ENCODE measurements at places on chromosomes 5 and 9.

DNA sequence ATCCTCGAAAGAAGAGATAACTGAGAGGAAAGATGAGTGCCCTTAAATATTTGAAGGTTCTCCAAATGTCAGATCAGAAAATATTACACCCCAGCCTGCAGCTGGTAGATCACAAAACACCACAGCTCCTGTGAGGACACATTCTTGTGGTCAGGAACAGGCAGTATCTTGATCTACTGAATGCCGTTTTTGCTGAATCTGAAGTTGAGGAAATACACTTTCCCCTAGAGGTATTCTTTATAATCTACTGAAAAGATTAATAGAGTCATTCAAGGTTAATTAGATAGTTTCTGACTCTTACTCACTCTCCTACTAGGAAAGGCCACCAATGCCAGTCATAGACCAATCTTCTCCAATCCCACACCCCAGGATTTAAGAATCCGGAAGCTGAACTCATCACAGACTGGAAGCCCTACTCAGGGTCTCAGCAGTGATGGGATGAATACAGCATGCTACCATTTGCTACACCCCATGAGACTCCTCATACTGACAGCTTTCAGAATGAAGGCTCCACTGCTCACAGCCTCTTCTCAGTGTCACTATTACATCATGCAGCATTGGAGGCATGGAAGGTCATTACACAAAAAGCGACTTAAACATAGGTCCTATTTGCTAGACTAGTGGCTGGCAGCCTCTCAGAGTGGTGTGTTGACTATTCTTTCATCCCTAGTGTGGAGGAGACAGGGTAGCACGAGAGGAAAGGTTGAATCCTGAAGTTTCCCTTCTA lies 143.9 kb upstream of the SLC1A3 start:
- DNase-seq: no peak

DNA sequence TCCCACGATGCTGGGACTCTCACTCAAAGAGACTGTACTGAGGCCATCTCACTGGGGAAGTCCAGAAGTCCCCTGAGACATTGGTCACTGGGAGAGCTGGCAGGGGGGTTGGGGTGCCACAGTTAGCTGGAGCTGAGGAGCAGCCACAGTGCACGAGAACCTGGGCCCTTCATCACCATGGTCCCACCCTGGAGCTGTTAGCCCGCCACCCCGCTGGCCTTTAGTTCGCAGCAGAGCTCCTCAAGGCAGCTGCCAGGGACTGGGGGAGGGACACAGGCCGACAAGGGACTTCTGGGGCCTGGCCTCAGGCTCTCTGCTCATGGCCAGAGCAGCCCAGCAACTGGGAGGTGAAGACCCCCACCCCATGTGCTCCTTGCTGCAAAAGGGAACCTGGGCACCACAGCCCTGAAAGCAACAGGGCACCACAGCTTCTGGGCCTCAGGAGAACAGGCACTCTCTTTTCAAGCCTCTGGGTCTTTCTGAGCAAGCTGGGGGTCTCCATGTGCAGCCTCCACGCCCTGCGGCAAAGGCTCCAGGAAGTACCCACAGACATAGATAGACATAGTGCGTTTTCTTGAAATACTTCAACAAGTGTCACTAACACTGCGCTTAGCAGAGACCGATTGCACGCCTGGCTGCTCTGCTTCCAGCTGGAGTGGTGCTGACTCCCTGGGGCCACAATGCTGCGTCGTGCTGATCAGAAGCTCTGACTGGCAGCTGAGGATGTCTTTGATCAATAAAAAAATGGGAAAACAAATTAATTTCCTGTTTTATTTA lies 46.0 kb downstream of the VAV2 start:
- no peak for DNase-seq

GRCh38 chr9:79812507-79813257 lies 240.9 kb downstream of the TLE4 start:
- no peak for DNase-seq

GRCh38 chr5:58259685-58260152 lies 200.2 kb downstream of the PLK2 start:
- no peak for DNase-seq

GRCh38 chr5:180161420-180162303 lies 47.3 kb downstream of the RASGEF1C start:
- no peak for DNase-seq

GRCh38 chr9:124242331-124243194 lies 15.2 kb upstream of the NEK6 start:
- no peak for DNase-seq

DNA sequence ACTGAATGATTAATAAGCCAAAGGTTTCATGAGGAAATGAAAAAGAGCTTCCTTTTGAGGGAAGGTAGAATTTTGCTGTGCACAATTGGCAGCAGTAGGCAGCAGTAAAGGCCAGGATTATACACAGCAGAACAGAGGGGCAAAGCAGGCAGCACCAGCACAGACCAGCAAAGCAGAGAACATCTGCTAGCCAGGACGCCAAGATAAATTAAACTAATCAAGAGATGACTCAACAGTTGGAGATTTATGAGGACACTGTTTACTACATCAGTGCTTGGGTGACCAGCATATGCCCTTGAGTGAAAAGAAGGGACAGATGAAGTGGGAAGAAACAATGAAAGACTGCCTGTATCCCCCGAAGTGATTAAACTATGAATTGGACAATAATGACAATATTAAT lies 871.4 kb upstream of the CDH10 start:
- no peak for DNase-seq

DNA sequence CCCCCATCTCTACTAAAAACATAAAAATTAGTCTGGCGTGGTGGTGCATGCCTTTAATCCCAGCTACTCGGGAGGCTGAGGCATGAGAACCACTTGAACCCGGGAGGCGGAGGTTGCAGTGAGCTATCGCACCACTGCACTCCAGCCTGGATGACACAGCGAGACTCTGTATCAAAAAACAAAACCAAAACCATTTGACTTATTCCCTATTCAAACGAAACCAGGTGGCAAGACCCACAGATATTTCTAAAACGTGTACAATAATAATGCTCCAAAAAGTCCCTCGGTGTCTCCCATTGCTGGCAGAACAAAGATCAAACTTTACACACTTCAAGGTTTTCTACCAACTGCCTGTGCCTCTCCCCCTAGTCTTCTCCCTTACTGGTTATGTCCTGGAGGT lies 29.8 kb downstream of the HMGCR start:
- no peak for DNase-seq

GRCh38 chr5:58683567-58683966 lies 100.7 kb downstream of the RAB3C start:
- no peak for DNase-seq

DNA sequence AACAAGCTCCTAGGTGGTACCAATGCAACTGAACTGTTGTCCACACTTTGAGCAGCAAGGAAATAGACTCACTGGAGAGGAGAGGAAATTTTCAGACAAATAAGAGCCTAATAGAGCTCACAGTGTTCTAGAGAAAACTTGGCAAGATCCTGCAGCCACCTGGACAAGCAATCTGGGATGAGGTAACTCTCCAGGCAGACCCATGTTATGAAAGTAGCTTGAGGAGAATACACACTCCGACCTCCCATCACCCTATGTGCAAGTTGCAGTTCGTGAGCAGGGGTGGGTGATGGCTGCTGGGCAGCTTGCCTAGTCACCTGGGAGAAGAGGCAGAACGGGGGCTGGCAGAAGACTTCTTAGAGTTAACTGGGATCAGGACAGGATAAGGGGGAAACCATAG lies 102.2 kb downstream of the KLF4 start:
- DNase-seq: no peak

DNA sequence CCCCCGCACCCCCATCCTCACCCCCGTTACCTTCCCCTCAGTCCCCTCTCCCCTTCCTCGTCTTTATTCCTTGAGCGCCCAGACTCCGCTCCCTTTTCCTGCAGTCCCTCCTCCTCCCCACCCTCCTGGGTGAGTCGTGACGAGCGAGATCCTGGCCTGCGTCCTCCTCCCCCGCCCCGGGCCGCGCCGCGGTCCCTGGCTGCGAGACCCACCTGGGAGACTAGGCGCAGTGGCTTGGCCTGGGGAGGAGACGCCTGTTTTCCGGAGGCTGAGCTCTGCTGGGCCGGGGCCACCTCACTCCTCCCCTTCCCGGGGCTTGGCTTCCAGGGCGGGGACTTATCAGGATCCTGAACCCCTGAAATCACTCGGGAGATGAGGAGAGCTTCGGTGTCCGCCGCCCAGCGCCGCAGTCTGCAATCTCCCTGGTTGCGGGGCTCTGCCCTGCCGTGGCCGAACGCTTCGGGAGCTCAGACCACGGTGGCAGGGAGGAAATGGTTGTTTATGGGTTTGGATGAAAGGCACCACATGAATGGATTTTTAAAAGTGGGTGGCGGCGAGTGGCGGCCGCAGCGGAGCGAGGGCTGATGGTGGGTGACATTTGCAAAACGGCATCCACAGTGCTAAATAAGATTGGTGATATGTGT lies 984 bp downstream of the STXBP1 start:
- peak; percentile 19 for DNase-seq

GRCh38 chr9:72305102-72305546 lies 59.9 kb downstream of the ZFAND5 start:
- no peak for DNase-seq

- DNase-seq: no peak
Observed at GRCh38 chr9:89680547-89681467, 76.0 kb downstream of the GADD45G start.

DNA sequence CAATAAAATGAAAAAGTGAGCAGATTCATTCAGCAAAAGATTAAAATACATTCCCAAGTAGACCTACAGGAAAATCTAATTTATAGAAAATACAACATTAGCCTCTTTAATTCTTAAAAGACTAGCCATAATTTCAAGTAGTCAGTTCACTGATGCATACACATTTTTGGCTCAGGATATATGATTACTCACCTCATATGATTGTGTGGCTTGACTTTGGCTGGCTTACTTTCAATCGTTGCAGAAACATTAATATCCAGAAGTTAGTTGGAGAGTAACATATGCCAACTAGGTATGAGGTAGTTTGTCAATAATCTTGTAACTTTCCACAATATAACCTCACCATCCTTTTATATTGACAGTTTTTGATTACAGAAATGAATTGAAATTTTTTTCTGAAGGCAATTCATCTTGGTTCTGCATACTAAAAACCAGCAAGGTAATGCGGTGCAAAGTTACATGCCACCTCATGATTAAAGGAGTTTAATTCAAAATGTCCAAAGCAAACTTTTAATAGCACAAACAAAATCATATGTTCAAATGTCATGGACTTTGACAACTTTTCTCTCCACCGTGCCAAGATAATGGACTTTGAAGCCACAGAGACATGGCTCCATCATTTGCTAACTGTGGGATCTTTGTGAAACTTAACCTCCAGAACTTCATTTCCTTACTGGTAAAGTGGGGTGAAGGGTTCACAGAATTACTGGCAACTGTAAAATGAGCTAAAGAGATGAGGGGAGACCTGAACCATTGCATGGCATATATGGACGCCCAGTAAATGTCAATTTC lies 76.6 kb upstream of the PAM start:
- no peak for DNase-seq

DNA sequence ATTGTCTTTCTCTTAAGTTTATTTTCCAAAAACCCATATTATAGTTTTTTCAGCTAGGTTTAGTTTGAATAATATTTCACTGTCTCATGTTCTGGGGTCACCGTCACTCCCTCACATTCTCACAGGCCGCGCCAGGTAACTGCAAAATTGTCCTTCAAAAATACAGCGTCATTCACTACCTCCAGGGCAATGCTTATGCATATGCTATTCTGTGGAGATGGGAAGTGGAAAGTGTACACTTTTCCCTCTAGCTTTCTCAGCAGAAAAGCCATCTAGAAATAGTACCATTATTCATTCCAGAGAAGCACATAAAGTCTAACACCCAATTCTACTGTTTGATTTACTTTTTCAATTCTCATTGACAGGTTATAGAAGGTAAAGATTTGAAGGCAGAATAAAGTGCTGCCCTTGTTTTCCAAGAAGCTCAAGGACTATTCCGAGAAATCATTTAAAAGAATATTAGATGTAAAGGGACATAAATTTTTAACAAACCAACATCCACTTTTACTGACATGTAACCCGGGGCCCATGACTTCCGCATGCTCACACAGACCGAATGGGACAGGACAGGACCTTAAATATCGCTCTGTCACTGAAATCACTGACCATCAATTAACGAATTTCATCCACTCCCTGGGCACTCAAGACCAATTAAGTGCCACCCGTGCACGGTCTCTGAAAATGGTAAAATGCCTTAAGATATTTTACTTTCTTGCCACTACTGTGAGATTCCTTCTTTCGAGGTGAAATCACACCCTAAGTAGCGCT lies 720 bp downstream of the NUDT12 start:
- DNase-seq: no peak

- no peak for DNase-seq
Observed at GRCh38 chr5:56212130-56212879, 20.8 kb downstream of the ANKRD55 start.

DNA sequence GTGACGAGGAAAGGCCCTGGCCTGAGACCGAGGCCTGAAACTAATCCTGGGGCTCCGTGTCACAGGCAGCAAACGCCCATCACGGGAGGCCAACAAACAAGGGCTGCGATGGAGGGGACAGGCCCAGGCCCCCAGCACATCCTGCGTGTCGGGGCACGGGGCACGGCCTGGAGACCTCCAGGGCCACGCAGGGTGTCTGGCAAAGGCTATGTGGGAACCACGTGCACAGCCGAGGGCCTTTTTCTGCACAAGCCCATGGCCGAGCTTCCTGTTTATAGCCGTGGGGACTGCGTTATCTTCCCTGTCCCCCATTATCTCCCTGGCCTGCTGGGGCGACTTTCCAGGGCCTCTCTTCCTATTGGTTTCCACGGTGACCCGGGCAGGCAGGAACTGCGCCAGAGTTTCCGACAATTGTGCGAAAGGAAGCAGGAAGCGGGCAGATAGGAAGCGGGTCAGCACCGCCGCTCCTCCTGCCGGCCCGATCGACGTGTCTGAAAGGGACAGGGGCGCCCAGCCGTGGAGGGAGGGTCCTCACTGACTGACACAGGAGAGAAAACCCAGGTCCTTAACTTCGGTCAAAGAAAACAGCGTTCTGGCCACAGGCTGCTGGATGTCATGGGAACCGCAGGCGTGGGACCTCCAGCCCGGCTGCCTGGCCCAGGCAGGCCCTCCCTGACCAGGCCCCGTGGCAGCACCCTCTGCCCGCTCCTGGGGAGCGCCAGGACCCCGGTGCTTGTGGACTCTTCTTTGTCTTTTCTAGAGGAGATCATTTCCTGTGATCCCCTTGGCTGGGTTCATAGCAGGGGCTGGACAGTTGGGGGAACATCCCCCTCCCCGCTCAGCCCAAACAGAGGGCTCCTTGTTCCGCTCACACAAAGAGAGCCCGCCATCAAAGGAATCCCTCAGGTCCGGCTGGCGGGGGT lies 29.1 kb upstream of the SEC16A start:
- DNase-seq: no peak

DNA sequence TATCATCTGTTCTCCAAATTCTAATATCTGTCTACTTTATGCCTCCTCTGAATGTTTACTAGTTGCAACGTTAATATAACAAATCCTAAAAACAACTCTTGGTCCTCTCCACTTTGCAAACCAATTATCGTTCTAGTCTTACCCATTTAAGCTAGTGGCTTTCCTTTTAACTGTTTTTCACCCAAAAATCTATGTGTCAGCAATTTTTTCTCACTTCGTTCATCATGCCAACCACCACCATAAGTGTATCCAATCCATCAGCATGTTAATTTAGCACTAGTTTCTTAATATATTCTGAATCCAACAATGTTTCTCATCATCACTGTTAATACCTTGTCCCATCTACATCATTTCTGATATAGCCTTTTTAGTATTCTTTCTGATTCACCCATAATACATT lies 90.0 kb upstream of the RORB start:
- no peak for DNase-seq
